ENCODE measurements at places on chromosomes 1 and 21.
A peak's percentile ranks its signal among the peaks of the same experiment; 100 is the strongest.

GRCh38 chr1:220775240-220775853, 11.4 kb upstream of the MTARC1 start:
- peak; percentile 22 for DNase-seq

GRCh38 chr1:212760126-212760823, 31.3 kb downstream of the NSL1 start:
- DNase-seq, result peak; percentile 46

- no peak for DNase-seq
Observed at GRCh38 chr1:159594625-159595405, 7.2 kb downstream of the APCS start.

- DNase-seq, result no peak
Observed at GRCh38 chr1:44700573-44700972, 26.1 kb downstream of the ARMH1 start.

- no peak for DNase-seq
Observed at GRCh38 chr1:83693427-83694126, 305.4 kb downstream of the TTLL7 start.

GRCh38 chr1:246292571-246292970, 214.5 kb downstream of the SMYD3 start:
- DNase-seq, result no peak

DNA sequence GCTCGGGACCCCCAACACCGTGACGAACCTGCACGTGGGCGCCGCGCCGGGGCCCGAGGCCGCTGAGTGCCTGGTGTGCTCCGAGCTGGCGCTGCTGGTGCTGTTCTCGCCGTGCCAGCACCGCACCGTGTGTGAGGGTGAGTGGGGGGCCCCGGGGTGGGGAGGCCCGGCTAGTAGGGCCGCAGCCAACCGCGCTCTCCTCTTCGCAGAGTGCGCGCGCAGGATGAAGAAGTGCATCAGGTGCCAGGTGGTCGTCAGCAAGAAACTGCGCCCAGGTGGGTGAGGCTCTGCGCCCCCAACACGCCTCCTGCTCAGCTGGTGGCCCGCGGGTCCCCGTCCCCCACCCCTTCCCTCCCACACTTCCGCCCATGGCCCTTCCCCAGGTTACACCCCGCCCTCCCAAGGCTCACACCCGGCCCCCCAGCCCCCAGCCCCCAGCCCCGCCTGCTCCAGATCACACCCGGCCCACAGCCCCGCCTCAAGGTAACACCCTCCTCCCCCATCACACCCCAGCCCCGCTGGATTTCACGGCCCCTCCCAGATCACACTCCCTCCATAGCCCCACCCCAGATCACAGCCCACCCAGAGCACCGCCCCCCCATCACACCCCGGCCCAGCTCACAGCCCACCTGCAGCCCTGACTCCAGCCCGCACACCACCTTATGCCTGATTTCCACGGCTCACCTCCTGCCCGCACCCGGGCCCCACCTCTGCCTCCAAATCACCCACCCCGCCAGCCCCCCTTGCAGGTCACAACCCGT, 2.4 kb upstream of the MMP23B start:
- DNase-seq, result peak; percentile 69

DNA sequence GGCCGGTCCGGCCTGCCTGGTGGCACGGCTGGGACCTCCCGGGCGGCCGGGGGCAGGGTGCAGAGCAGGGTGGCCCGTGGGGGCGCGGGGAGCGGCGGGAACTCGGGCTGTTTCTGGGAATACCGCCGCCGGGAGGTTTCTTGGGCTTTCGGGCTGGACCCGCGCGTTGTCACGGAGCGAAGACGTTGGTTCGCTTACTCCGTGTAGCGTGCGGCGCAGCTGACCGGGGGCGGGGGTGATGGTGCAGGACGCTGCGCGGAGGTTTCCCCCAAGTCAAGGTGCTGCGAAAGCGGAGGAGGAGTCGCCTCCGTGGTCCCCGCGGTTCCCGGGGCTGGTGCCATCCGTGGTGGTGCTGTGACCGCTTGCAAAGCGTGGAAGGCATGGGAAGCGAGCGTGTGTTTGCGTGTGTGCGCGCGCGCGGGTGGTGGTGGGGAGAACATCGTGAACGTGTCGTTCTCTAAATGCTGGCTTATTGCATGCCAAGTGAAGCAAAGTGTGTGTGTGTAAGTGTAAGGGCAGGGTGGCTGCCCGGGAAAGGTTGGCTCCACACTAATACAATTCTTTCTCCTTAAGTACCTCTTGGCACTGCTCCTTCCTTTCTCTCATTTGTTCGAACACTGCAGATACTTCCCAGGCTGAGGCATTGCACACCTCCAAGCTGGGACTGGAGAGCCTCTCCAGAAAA, 1.1 kb downstream of the RYR2 start:
- DNase-seq, result no peak

GRCh38 chr1:172517081-172517480, 15.9 kb upstream of the SUCO start:
- no peak for DNase-seq

DNA sequence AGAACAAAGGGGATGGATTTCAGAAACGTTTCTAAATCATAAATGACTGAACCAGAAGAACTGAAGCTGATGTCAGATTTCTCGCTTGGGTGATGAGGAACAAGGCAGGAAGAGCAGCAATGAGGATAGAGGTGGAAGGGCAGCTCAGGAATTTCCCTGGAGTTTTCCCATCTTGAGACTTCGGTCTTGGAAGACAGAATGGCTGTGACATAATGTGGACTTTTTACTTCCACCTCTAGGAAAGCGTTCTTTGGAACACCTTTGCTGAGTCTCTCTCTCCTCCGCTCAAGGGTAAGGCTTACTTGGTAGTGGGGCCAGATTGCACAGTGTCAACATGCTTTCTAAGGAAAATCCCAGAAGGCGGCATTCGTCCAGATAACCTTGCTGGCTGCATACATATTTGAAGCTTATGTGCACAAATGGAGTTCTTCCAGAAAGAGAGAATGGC, 36.6 kb downstream of the DEGS1 start:
- no peak for DNase-seq

DNA sequence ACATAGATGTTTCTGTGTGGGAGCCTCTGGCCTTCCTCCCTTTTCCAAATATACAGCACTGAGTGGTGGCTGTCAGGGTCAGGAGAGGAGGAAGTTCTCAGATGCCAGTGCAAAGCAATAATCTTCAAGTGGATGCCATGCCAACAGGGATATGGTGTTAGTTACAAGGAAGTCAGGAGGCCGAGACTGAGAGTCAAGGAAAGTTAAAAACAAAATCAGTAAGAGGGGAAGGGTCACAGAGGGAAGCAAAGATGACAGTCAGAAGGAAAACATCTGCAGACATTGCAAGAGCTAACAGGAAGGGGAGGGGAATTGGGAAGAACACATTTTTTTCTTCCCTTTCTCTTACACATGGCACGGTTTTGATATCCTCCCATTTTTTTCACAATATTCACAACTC, 691.4 kb downstream of the ADGRL2 start:
- DNase-seq, result no peak

GRCh38 chr1:159828176-159828575, 1.5 kb downstream of the SLAMF8 start:
- no peak for DNase-seq

- DNase-seq, result no peak
Observed at GRCh38 chr1:222815440-222815765, 564 bp downstream of the DISP1 start.

GRCh38 chr1:52641307-52641706, 8.3 kb downstream of the SHISAL2A start:
- DNase-seq, result no peak

DNA sequence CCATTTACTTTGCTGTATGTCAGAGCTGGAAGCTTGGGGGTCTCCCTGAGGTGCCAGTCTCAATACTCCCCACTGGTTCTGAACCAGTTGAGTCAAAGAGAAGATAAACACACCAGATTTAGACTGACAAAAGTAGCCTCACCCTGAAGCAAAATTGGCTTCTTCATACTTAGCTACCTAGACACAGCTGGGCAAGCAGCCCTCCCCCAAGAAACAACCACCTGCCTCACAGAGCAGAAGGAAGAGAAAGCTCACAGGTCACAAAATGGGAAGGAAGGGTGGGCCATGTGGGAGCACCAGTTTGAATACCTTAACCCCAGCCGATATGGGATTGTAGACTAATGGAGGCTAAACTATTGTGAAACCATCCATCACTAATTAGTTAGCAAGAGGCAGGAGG, 24.6 kb upstream of the MYSM1 start:
- no peak for DNase-seq

DNA sequence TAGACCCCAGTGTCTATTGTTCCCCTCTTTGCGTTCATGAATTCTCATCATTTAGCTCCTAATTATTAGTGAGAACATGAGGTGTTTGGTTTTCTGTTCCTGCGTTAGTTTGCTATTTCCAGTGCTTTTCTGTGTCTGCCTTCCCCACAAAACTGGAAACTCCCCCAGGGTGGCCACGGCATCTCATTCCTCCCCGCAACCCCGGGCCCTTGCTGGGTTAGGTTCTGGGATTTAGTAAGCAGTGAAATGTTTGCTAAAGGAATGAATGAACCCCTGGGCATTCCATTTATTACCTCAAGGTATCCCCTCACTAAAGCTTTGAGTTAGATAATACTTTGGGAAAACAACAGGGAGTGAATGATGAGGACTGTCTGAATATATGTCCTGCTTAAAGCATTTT, 142.9 kb downstream of the GLUL start:
- no peak for DNase-seq

All from activated T-cell treated with anti-CD3 and anti-CD28 coated beads, Interleukin-2, amount 50 U/mL, for 4 hours (primary cell).